ENCODE measurements at places on chromosomes 4 and X.

GRCh38 chr4:151129796-151130195 lies 30.4 kb downstream of the RPS3A start:
- no peak for DNase-seq

GRCh38 chrX:125678258-125678657 lies 358.6 kb downstream of the TEX13C start:
- DNase-seq, result no peak

DNA sequence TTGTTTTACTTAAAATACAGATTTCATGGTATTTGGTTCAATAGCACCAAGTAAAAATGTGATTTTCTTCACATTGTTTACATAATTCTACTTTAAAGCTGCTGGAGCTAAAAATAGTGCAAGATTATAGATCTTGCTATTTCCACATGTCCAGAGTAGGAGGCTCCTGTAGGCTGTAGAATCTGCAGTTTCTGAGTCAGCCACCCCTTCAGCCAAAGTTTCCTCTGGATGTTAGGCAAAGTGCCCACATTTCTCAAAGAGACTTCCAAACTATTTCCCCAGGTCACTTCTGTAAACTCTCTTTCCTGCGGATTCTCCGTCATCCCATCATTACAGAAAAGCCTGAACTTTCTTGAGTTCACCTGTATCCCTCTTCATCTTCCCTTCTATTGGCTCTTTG lies 342.5 kb upstream of the FSTL5 start:
- no peak for DNase-seq

GRCh38 chr4:153426207-153426885 lies 39.8 kb upstream of the TMEM131L start:
- no peak for DNase-seq

DNA sequence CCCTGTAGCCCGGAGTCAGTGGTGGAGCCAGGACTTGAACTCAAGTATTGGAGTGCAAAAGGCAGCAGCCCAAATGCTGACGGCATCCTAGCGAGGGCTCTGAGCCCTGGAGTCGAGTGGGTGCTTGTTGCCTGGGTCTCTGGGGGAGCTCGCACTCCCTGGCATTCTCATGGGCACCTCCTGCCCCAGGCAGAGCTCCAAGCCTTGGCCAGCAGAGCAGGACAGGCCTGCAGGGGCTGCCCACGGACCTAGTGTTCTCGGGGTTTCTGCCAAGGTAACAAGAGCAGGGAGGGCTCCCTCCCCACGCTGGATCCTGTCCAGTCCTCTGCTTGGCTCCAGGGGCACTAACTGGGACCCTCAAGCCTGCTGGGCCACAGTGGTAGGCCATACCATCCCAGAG lies 17.6 kb upstream of the WFS1 start:
- no peak for DNase-seq
